ENCODE measurements at places on chromosomes 11 and 22.

DNA sequence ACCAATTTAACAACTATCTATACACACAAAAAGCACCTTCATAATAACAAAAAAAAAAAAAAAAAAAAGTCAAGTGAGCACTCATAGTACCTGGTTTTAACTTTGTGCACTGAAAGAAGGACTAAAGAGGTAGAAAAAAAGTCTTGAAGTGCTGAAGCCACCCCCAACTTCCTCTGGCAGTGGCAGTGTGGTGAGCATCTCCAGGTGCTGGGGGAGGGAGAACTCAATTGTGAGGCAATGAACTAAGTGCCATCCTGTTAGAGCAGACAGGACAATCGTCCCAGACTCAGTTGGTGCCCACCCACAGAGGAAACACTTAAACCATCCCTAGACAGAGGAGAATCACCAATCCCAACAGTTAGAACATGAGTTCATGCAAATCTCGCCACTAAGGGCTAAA lies 22.7 kb upstream of the OR52M1 start:
- no peak for DNase-seq

DNA sequence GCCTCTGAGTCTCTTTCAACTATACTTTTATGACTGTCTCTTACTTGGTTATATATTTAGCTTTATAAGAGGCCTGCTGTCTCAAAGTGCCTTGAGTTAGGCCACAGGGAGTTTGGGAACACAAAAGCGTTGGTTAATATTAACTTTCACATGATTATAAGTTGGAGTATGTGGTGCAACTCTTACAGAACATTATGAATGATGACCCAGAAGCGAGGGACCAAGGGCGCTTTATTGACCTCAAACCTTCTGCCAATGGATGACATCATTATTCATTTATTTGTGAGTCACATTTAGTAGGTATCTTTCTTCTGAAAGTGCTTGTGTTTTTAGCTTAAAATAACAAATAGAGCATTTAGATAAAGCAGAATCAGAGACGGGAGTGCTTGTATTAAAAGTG lies 298.0 kb upstream of the ZC3H12C start:
- DNase-seq, result no peak

DNA sequence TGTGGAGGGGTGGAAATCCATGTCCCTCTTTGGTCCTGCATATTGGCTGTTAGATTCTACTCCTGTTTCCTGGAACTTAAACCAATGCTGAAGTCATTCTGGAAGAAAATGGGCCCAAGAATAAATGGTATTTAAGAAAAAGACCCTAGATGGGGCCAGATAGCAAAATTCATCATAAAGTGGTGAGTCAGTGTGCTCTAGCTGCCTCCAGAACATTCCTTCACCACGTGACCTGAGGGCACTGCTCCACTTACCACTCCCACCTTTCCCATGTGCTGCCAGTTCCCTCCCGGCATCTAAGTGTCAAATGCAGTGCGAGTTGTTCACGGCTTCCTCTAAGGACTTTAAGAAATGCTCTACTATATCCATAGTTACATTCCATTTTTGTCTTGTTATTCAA lies 30.9 kb upstream of the NAP1L4 start:
- no peak for DNase-seq

- peak; percentile 45 for DNase-seq
These were observed 114.7 kb downstream of the CRYBB2 start for GRCh38 chr22:25334162-25334490.

DNA sequence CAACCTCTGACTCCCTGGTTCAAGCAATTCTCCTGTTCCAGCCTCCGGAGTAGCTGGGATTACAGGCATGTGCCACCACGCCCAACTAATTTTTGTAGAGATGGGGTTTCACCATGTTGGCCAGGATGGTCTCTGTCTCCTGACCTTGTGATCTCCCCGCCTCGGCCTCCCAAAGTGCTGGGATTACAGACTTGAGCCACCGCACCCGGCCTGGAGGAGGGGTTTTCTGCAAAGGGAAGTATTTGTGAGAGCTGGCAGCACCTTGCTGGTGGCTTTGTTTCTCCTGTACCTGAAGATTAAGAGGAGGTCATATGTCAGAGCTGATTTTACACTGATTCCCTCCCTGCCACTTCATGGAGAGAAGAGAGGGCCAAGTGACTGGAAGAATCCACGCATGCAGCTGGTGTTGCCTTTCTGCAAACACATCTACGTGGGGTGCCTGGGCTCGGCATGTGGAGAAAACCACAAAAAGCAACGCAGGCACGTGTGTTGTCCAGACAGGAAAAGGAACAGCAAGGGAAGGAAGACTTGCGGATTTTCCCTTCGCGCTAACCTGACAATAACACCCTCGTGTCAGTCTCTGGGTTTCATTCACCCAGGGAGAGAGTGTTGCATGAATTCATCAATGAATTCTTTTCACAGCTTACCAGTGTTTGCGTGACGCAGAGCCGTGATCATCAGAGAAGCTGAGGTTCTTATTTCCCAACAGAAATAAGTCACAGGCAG lies 61.9 kb downstream of the TSPAN18 start:
- no peak for DNase-seq
